ENCODE measurements at places on chromosomes 11 and 22.

DNA sequence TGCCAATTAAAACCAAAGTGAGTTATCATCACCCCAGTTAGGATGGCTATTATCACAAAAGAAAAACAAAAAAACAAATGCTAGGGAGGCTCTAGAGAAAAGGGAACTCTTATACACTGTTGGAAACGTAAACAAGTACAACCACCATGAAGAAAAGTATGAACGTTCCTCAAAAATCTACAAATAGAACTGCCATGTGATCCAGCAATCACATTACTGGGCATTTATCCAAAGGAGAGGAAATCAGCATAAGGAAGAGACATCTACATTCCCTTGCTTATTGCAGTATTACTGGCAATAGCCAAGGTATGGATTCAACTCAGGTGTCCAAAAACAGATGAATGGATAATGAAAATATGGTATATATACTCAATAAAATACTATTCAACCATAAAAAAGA lies 1145.1 kb downstream of the LRRC4C start:
- no peak for DNase-seq

DNA sequence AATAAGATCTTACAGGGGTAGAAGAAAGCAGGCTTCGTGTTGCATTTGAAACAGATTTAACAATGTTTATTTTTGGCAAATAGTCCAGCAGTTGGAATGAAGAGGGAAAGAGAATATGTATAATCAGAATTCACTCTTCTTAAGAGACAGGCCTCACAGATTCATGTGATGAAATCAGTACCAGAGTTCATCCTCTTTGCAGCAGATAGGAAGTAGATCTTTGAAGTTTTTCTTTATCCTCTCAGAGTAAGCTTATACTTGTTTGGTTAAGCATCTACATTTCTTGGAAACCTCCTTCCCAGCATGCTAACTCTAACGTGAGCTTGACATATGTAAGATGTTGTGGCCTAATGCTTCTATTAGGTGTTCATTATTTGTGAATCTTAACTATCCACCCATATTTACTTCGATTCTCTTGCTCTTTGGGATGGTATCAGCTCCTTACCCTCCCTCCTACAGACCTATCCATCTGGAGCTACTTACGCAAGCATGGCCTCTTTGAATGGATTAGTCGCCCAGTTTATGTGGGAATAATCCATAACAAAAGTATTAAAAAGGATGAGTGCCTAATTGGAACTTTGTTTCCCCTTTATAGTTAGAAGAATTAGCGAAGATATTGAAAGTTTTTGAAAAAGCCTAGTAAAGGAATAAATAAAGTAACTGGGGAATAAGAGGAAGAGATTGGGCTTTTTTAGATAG lies 80.1 kb downstream of the PRMT3 start:
- DNase-seq = no peak

DNA sequence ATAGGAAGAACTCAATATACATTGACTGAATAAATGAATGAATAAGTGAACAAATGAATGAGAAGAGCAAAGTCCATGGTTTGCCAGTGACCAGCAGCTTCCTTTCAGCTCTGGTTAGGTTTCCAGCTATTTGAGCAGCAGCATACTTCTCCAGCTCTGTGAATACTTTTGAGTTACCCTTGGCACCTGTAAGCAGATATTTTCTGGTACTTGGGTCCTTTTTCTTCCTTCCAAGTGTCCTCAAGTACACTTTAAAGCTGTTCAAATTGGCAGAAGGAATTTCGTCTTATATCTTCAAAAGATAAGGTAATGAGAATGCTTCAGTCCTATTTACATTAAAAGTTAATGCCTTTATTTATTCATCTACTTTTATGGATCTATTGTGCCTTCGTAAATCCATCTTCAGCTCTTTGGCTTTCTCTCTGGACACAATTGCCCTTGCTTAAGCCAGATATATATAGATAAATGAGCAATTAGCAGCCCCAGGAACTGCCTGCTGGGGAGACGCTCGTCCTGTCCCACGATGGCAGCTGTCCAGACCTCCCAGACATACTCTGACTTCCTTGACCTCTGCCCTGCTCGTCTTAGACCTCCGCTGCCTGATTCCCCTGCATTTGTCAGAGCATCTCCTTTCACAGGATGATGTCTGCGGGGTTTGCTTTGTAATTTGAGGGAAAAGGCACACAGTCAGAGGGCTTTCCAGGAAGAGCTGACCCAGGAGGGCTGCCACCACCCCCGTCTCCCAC lies 926.3 kb downstream of the OPCML start:
- no peak for DNase-seq

- no peak for DNase-seq
Measured at GRCh38 chr22:34080433-34080832, 160.2 kb upstream of the LARGE1 start.

All from CD4-positive, alpha-beta T cell treated with Interleukin-10 for 1 hour (primary cell).